ENCODE measurements at places on chromosomes 2 and 18. TPM values are rescaled to one million over a fixed set of nuclear protein-coding genes. Genes with fewer than 3 reads are reported as not detected.

- H3K36me3 ChIP-seq, result no peaks in the 10 kb centered on the region
- no peak overlapping the region for H3K4me3 ChIP-seq
- H3K4me1 ChIP-seq, result no peaks in the 10 kb centered on the region
These were observed 19.0 kb upstream of the XDH start for GRCh38 chr2:31433541-31433940.

DNA sequence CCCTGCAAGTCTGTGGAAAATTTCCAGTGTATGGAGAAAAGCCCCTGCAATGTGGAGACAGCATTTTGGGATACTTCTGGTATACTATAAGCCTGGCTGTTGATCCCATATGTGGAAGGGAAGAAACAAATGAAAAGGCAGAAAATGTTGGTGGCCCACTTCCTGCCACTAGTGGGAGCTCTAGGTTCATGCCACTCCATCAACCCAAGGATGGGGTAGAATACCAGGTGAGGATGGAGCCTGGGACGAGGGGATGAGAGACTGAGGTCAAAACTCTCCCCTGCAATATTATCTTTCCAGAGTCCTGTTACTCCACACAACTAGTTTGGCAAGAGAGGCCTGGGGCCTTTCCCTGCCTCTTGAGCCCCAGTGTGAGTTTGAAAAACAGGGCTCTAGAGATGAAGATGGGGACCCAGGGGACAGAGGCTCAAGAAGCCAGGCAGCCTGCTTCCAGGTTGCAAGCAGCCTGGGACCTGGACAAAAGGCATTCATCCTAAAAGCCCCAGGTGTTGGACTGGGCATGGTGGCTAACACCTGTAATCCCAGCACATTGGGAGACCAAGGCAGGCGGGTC is 31.9 kb downstream of the BMP10 start:
- H3K27ac ChIP-seq, result no peak overlapping the region
- DNase-seq, result no peak
- H3K4me1 ChIP-seq, result peaks cover 37% of the 10 kb centered on the region
- no peaks in the 10 kb centered on the region for H3K27me3 ChIP-seq
- H3K4me3 ChIP-seq, result no peak overlapping the region

CCL20 gene
- total RNA-seq, result not detected

GRCh38 chr2:203875471-203875870 is 7.9 kb downstream of the CTLA4 start:
- no peak for DNase-seq
- H3K36me3 ChIP-seq, result no peaks in the 10 kb centered on the region
- H3K27me3 ChIP-seq, result peaks cover 10% of the 10 kb centered on the region
- H3K4me3 ChIP-seq, result no peak overlapping the region
- H3K4me1 ChIP-seq, result peaks cover 19% of the 10 kb centered on the region

DNA sequence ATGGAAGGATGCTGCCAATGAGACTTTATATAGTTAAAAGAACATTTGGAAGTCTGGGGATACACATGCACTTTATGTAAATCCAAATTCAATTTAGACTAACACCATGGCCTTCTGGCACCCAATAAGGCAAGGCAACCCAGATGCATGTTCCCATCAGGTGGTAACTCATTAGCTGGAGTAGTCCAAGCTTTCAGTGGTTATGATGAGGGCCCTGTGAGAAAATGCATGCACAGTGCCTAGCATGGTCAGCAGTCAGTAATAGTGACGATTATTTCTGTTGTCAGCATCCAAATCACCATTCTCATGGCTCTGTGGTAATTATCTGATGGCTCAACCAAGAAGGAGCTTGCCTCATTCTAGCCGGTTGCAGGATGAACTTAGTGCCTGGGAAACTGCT is 70.3 kb upstream of the CTLA4 start:
- no peaks in the 10 kb centered on the region for H3K36me3 ChIP-seq
- peaks cover 25% of the 10 kb centered on the region for H3K27me3 ChIP-seq
- H3K4me1 ChIP-seq, result no peaks in the 10 kb centered on the region

- no peaks in the 10 kb centered on the region for H3K27me3 ChIP-seq
- H3K4me1 ChIP-seq, result no peaks in the 10 kb centered on the region
- H3K36me3 ChIP-seq, result no peaks in the 10 kb centered on the region
- H3K4me3 ChIP-seq, result no peak overlapping the region
These were observed 222.0 kb downstream of the TMEM182 start for GRCh38 chr2:102983786-102984185.

GRCh38 chr2:166270376-166270775 is 105.4 kb downstream of the SCN9A start:
- no peak overlapping the region for H3K27ac ChIP-seq
- H3K36me3 ChIP-seq, result no peaks in the 10 kb centered on the region
- no peaks in the 10 kb centered on the region for H3K27me3 ChIP-seq
- no peaks in the 10 kb centered on the region for H3K4me1 ChIP-seq

GRCh38 chr2:28855193-28855592 is 14.9 kb downstream of the TRMT61B start:
- no peak overlapping the region for H3K27ac ChIP-seq
- no peak overlapping the region for H3K4me3 ChIP-seq
- peaks cover 33% of the 10 kb centered on the region for H3K36me3 ChIP-seq
- DNase-seq, result no peak

DNA sequence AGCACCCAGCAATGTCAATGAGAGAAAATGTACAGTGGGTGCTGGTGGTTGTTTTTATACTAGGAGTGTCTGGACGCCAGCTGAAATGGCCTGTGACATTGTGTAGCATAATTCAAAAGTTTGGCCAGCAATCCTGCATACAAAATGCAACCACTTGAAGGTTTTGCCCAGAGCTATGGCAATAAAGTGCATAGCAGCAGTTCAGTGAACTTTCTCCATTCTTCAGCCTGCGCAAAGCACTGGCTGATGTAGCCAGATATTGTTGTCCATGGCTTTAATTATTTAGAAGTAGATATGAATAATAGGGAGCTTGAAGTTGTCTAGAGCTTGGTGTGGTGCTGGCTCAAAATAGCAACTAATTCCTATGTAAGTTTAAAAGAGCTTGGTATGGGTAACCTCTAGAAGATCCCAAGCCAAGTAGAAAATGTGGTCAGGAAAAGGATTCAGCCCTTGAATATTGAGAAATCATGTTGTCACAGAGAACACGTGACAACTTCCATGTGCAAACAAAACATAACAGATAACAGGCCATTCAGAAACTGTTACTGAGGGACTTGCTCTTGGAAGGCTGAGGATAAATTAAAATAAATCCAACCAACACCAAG is 33.3 kb upstream of the PGAP1 start:
- no peaks in the 10 kb centered on the region for H3K27me3 ChIP-seq
- no peak for DNase-seq
- H3K36me3 ChIP-seq, result no peaks in the 10 kb centered on the region
- no peaks in the 10 kb centered on the region for H3K4me1 ChIP-seq
- H3K4me3 ChIP-seq, result no peak overlapping the region

DNA sequence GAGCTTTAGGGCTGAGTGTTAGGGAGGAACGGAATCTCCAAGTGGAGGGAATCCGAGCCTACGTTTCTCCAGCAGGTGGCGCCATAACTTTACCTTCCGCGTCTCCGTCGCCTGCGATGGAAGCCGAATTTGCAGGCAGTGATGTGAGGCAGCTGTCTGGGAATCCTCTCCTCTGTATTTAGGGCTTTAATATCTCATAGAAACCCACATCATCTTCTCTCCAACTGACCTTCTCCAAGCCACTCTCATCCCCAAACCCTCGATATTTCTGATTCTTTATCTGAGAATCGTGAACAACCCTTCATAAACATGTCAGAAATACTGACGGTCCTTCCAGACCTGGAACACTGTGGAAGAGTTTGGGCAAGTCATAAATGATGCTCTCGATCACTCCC is 27.5 kb downstream of the SIX2 start:
- no peak overlapping the region for H3K4me3 ChIP-seq
- H3K4me1 ChIP-seq, result peaks cover 2% of the 10 kb centered on the region

- H3K27ac ChIP-seq, result peak within 1 kb of the TSS; percentile 87
- peaks cover 16% of the 10 kb centered on the region for H3K4me1 ChIP-seq
- H3K27me3 ChIP-seq, result peaks cover 2% of the 10 kb centered on the region
- peak; percentile 38 for DNase-seq
These were observed at the start of gene ANKRD53 for GRCh38 chr2:70978341-70979179. Gene ANKRD53, plus strand, starts transcription at chr2:70978630. Its CDS starts 16 bp downstream, at chr2:70978646.

DNA sequence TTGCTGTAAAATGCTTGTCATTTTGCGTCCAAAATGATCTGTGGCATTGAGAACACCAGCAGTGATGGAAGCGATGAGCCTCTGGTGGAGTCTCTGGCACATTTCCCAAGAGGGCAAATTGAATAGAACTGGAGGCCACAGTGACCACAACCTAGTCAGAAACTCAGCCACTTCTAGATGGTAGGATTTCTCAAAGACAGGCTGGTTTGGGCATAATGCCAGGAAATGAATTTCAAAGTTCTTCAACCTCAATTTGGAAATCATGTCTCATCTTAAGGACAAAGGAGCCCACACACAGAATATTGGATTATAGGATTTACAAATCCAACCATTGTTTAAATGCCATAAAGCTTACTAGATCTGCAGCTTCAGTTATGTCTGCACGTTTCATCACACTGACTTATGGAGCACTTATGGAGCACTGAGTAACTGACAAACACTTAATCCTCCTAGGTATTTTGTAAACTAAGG is 132.1 kb downstream of the COL6A3 start:
- H3K27ac ChIP-seq, result no peak overlapping the region
- H3K36me3 ChIP-seq, result no peaks in the 10 kb centered on the region
- H3K4me1 ChIP-seq, result no peaks in the 10 kb centered on the region
- no peak overlapping the region for H3K4me3 ChIP-seq
- peaks cover 5% of the 10 kb centered on the region for H3K27me3 ChIP-seq

DNA sequence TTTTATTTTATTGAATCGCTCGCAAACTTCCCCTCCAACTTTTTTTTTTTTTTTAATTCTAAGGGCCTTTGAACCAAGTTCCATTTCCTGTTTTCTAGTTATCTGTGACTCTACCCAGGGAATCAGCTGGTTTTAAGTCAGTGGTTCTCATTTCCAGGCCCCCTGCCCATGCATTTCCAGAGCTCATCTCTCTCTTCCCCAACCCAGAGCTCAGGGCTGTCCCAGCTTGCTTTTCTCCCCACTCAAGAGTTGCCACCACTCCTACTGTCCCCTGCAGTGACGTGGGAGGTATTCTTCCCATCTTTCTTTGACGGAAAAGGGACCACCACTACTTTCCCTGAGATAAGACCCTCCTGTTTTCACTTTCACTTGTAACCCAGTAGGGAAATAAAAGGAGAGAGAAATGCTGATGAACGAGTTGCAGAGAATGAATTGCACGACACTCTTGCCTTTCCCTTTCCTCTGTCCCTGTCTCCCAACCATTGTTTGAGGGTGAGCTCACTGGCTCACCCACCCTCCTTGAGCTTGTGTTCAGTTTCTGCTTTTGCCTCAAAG is 42.1 kb downstream of the TET3 start:
- H3K27me3 ChIP-seq, result no peaks in the 10 kb centered on the region
- peak overlapping the region; percentile 82 for H3K27ac ChIP-seq
- H3K4me1 ChIP-seq, result peaks cover 77% of the 10 kb centered on the region
- no peak for DNase-seq
- H3K36me3 ChIP-seq, result peaks cover 5% of the 10 kb centered on the region

IL37 gene
- total RNA-seq, result not detected

- no peaks in the 10 kb centered on the region for H3K27me3 ChIP-seq
- peaks cover 12% of the 10 kb centered on the region for H3K4me1 ChIP-seq
- DNase-seq, result peak; percentile 18
- no peak overlapping the region for H3K27ac ChIP-seq
- no peaks in the 10 kb centered on the region for H3K36me3 ChIP-seq
These were observed 37.0 kb downstream of the NIFK start for GRCh38 chr2:121699421-121700333.

DNA sequence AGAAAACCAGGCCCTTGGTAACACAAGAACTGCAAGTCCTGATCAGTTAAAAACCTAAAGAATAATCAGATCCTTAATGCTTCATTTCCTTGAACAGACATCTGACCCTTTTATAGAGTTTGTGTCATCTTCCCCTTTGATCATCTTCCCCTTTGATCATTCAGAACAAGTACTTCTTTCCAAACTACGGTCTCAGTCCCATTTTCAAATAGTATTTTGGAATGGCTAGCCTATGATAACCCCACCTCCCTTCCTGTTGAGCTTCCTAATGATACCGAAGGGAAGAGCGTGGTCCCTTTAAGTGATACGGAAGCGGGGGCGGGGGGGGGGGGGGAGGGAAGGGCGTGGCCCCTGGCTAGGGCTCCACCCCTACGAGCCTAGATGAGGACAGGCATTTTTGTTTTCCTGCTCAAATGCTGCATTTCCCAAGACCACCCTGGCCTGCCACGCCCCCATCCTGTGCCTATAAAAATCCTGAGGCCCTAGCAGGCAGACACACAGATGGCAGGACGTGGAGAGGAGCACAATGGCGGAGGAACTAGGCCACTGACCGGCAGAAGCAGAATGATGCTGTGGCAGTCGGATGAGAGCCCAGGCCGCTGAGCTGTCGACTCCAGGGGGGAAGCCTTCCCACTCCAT is 24.1 kb upstream of the CHRNA1 start:
- H3K27ac ChIP-seq, result no peak overlapping the region
- peaks cover 2% of the 10 kb centered on the region for H3K4me1 ChIP-seq
- H3K4me3 ChIP-seq, result no peak overlapping the region
